Immature natural killer cell (primary cell): ENCODE measurements at places on chromosomes 12 and 14. TPM values are rescaled to one million over a fixed set of nuclear protein-coding genes. Genes with fewer than 3 reads are reported as not detected.

KRT75 gene
- not detected for polyA plus RNA-seq

RGS6 gene
- 0.37 TPM for polyA plus RNA-seq

PROX2 gene
- not detected for polyA plus RNA-seq

CLEC9A gene
- not detected for polyA plus RNA-seq

SLC25A47 gene
- polyA plus RNA-seq, result not detected

EML5 gene
- not detected for polyA plus RNA-seq

ETFBKMT gene
- polyA plus RNA-seq, result 1.3 TPM

DENND5B gene
- polyA plus RNA-seq, result 0.53 TPM

COQ6 gene
- polyA plus RNA-seq, result 16.1 TPM

B4GALNT3 gene
- polyA plus RNA-seq, result 13.1 TPM

ITGB7 gene
- polyA plus RNA-seq, result 289 TPM

HOXC5 gene
- polyA plus RNA-seq, result not detected

HOXC12 gene
- polyA plus RNA-seq, result not detected

USP5 gene
- polyA plus RNA-seq, result 52.0 TPM

WNT1 gene
- 0.86 TPM for polyA plus RNA-seq

PPFIA2 gene
- polyA plus RNA-seq, result not detected

POTEM gene
- not detected for polyA plus RNA-seq

MIPOL1 gene
- not detected for polyA plus RNA-seq

IRAK3 gene
- polyA plus RNA-seq, result 0.53 TPM

COCH gene
- polyA plus RNA-seq, result 0.20 TPM

PYGL gene
- 0.50 TPM for polyA plus RNA-seq

SCN8A gene
- not detected for polyA plus RNA-seq

KRT7 gene
- not detected for polyA plus RNA-seq

FAM186B gene
- not detected for polyA plus RNA-seq

NXPH4 gene
- polyA plus RNA-seq, result not detected

KRT6C gene
- not detected for polyA plus RNA-seq

INSM2 gene
- polyA plus RNA-seq, result not detected

ASCL1 gene
- not detected for polyA plus RNA-seq

SSPN gene
- polyA plus RNA-seq, result not detected

PAWR gene
- polyA plus RNA-seq, result 1.3 TPM

SMCO2 gene
- not detected for polyA plus RNA-seq

KLRB1 gene
- polyA plus RNA-seq, result 303 TPM

RBM23 gene
- 91.9 TPM for polyA plus RNA-seq

CD4 gene
- polyA plus RNA-seq, result 11.7 TPM

OTOGL gene
- not detected for polyA plus RNA-seq

TEX22 gene
- 1.0 TPM for polyA plus RNA-seq

TMEM229B gene
- polyA plus RNA-seq, result 67.1 TPM

BEST3 gene
- not detected for polyA plus RNA-seq
